ENCODE measurements at places on chromosomes 7 and 10.

DNA sequence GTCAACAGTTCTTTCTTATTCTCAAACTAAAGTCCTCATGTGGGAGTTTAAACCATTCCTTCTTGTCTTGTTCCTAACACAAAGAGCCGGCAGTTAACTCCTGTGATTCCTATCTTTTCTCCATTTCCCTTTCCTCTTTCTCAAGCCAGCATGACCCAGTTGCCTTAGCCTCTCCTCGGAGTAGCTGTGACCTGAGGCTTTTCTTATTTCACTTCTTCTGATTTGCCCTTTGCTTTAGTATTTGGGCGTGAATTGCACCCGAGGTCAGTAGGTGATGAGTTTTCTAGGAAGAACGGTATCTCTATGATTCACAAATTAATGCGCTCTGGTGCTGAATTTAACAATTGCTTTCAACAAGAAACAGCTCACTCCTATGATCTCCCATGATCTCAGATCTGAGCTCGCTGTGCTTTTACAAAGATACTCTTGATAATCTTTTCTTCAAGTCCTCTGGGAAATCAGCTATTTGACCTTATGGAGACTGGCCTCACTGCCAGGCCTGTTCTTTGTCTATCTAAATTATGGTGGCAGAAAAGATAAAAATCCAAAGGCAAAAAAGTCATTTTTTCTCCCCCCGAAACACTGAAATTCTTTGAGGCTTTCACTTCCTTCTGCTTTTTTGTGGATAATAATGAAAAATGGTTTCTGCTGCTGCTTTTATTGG, 184.6 kb downstream of the JCAD start:
- DNase-seq: no peak

DNA sequence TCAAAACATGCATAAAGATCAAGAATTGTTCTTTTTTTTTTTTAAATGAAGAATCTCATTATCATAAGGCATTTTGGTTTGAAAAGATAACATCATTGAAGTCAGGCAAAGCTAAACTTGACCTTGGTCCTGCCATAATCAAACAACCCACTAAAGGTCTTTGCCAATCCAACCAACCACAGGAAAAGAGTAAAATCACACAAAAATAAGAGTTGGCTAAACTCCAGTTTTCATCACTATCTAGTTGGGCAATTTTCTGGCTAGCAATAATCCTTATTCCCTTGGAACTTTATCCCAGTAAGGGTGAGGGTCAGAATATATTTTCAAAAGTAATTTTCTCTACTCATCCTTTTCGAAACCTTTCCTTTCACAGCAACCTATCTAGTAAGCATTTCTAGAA, 62.4 kb downstream of the HIBADH start:
- no peak for DNase-seq

DNA sequence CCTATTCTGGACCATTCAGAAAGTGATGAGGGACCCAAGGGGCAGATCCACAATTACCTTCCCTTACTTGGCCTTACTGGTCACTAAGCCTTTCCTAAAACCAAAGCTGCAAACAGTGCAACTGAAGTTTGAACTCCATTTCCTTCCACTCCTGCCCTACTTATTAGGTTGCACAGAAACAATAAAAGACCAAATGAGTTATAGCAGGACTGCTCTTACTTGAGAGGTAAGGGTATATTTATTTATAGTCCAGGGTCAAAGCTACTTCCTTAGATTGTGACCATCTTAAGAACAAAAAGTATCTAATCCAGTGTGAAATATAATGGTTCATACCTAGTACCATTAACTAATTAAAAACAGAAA, 27.0 kb downstream of the CDK6 start:
- DNase-seq: no peak

DNA sequence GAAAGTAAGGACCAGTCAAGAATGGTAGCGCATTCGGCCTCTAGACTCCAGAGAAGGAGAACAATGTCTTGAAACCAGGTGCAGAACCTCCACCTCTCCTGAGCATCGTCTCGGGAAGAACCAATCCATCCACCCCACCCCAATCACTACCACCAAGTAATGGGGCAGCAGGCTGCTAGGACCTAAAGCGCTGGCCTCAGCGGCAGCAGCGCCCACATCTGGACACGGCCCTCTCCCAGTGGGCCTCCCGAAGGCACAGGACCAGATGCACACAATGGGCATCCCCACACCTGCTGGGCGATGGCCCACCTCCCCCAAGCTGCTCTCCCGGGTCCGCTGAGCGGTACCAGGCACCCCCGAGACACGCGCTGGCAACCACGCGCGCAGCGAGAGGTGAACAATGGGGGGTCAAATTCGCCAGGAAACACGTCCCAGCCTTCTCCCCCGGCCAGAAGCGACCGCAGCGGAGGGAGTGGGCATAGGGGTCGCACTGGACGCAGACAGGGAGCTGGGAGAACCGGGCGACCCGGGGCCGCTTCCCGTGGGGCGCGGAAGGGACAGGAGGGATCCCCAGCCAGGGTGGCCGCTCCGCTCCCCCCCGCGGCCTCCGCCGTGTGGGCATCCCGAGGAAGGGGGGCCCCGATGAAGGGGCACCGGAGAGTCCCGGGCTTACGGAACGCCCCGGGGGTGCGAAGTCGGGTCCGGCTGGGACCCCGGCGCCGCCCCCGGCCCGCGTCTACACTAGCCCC, 506 bp downstream of the CTTNBP2 start:
- DNase-seq: no peak

GRCh38 chr10:125073996-125074395, 86.4 kb downstream of the CTBP2 start:
- DNase-seq: no peak

DNA sequence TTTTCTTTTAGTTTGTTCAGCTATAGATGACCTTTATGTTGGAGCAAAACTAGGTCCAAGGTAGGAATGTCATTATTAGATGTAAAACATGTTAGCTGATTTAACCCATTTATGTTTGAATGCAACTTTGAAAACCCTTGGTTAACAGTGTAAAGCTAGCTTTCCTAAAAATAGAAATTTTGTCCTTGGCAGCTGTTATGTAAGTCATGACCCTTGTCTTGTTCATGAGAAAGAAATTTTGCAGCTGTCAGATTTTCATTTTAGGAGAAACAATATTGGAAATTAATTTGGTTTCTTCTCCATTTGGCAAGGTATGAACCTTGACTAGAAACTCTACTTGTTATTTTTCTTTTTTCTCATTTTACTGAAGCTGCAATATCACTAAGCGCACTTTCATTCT, 23.9 kb upstream of the CCAR1 start:
- no peak for DNase-seq

GRCh38 chr7:77550586-77550985, 13.5 kb downstream of the PTPN12 start:
- DNase-seq: no peak

- DNase-seq: no peak
Measured at GRCh38 chr10:5479481-5480161, 19.7 kb downstream of the CALML5 start.

DNA sequence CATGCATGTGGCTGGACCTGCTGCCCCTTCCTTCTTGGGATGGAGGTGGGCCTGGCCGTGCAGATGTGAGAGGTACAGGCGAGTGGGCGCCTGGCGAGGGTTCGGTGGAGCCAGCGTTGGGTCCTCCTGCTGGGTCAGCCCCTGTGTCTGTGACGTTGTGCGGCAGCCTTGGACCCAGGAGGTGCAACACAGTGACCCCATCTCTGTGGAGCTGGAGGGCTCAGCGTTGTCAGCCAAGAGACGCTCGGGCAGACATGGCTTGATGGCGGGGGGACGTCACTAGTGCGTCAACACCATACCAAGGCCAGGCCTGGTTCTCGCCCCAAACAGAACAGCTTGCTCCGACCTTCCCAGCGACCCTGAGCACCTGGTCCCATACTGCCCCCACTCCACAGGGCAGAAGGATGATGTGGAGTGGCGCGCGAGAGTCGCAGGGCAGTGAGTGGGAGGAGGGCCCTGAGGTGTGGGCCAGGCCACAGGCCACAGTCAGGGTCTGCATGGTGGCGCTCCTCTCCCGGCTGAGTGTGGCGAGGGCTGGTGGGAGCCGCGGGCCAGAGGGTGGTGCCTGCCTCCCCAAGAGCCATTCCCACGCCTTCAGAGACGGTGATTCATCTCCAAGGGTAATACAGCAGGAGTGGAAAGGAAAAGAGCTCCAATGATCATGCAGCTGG, 184.4 kb downstream of the DNAJB6 start:
- DNase-seq: no peak

DNA sequence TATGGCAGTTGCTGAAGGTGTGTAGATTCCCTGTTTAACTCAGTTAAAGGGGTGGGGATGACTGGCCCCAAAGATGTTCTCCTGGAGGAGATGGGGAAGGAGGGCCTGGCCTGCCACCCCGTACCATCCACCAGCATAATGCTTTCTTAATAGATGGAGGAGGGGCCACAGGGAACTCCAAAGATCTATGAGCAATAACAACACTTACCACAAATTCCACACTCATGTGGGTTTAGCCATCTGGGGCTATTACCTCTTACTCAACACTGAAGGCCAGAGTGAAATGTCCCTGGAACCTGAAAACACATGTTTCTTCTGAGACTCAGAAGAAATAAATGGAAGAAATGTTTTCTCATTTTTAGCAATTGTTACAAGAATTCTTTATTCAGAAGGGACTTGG, 259.0 kb downstream of the CXCL12 start:
- DNase-seq: no peak

DNA sequence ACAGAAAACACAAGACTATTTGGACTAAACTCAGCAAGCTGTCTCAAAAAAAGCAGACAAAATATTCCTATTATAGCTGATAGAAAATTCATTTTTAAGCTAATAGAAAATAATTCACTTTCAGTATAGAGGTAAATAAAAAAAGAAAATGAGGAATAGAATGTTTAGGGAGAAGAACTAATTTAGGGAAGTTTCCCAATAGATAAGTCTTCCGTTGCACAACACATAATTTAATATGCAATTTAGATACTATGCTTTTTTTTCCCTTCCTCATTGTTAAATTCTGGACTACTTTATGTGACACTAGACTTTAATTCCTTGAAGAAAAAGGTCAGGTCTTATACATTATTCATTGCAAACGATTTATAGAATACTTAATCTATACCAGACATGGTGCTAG, 10.3 kb downstream of the PNPLA8 start:
- DNase-seq: no peak

All from activated CD4-positive, alpha-beta T cell treated with anti-CD3 and anti-CD28 coated beads, Interleukin-2, Interleukin-4, amounts not matched to agents 100 ng/mL and 50 ng/mL, durations not matched to agents 16 hours and 8 hours (primary cell).